ENCODE measurements at places on chromosomes 5 and 9. TPM values are rescaled to one million over a fixed set of nuclear protein-coding genes. Genes with fewer than 3 reads are reported as not detected.

- DNase-seq = no peak
- H3K27ac ChIP-seq = no peak overlapping the region
- H3K36me3 ChIP-seq = no peaks in the 10 kb centered on the region
- H3K27me3 ChIP-seq = no peaks in the 10 kb centered on the region
- H3K4me1 ChIP-seq = no peaks in the 10 kb centered on the region
These were observed 35.8 kb downstream of the UBE2QL1 start for GRCh38 chr5:6484446-6484845.

DNA sequence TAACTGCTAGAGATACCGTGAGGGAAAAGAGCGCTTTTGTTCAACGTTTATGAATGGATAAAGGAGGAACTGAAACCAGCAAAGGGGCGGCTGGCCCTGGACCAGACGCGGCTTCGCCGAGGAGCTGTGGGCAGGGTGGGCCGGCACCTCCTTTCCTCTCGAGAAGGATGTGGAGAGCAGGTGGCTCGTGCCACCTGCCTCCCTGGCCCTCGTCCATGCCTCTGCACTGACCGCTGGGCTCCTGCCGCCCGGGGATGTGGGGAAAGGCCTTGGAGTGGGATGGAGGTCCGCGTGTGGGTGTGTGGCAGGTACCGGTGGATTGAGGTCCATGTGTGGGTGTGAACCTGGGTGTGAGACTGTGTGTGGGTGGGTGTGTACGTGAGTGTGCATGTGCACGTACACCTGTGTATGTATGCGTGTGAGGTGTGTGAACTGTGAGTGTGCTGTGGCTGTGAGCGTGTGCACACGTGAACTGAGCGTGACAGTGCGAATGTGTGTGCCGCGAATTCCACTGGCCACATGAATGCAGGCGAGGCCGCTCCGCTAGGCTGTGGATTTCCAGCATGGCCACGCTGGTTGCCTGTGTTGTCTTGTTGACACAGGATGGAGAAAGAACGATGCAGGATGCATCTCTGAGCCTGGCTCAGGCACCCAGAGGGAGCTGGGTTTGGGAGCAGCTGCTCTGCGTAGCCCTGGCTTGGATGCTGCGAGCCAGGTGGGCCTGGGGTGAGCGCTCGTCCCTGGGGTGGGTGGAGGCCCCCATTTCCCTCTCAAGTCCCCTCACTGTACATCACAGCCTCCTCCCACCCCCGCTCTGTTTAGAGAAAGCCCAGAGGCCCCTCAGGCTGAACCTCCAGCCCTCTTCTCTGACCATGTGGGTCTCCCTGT lies 4.4 kb upstream of the CEP72 start:
- no peak overlapping the region for H3K4me3 ChIP-seq
- peaks cover 10% of the 10 kb centered on the region for H3K4me1 ChIP-seq
- H3K27me3 ChIP-seq = no peaks in the 10 kb centered on the region
- DNase-seq = no peak

GRCh38 chr9:125758986-125759763 lies 12.0 kb downstream of the PBX3 start:
- peak overlapping the region; percentile 4 for H3K27ac ChIP-seq
- peaks cover 10% of the 10 kb centered on the region for H3K4me1 ChIP-seq
- H3K4me3 ChIP-seq = peak overlapping the region; percentile 49
- H3K36me3 ChIP-seq = no peaks in the 10 kb centered on the region
- DNase-seq = no peak

- no peak for DNase-seq
- H3K27me3 ChIP-seq = no peaks in the 10 kb centered on the region
- H3K4me1 ChIP-seq = no peaks in the 10 kb centered on the region
- H3K27ac ChIP-seq = no peak overlapping the region
These were observed 35.1 kb downstream of the SH3GLB2 start for GRCh38 chr9:128992995-128993394.

DNA sequence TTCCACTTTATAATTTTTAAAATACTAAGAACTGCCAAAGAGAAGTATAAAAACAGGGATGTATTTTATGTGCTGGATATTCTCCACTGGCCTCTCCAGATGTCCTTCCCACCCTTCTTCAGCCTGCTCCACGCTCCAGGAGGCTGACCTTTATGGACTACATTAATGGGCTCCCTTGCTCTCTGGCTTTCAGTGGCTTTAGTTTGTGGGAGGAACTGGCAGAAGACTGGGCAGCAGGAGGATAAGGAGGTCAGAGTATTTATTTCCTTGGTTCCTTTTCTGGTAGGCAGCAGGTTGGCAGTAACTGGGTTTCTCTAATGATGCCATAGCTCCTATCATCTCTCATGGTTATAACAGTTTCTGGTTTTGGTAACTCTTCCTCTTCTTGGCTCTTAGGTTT lies 133.9 kb downstream of the PAM start:
- peaks cover 1% of the 10 kb centered on the region for H3K36me3 ChIP-seq
- H3K27me3 ChIP-seq = no peaks in the 10 kb centered on the region
- no peaks in the 10 kb centered on the region for H3K4me1 ChIP-seq

DNA sequence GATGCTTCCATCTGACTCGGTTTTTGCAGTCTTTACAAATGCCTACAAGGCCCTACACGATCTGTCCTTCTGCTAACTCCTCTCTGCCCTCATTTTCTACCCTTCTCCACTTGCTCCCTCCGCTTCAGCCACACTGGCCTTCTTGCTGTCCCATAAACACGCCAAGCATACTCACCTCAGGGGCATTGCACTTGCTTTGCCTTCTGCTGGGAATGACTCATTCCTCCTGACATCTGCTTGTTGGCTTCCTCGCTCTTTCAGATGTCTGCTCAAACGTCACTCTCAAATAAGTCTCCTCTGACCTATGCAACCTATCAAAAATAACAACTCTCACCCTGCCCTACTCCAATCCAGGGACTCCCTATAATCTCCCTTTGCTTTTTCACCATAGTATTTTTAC lies 28.2 kb downstream of the CDC25C start:
- H3K27ac ChIP-seq = no peak overlapping the region
- DNase-seq = no peak
- no peaks in the 10 kb centered on the region for H3K36me3 ChIP-seq
- H3K4me3 ChIP-seq = no peak overlapping the region
- no peaks in the 10 kb centered on the region for H3K4me1 ChIP-seq
- H3K27me3 ChIP-seq = no peaks in the 10 kb centered on the region

DNA sequence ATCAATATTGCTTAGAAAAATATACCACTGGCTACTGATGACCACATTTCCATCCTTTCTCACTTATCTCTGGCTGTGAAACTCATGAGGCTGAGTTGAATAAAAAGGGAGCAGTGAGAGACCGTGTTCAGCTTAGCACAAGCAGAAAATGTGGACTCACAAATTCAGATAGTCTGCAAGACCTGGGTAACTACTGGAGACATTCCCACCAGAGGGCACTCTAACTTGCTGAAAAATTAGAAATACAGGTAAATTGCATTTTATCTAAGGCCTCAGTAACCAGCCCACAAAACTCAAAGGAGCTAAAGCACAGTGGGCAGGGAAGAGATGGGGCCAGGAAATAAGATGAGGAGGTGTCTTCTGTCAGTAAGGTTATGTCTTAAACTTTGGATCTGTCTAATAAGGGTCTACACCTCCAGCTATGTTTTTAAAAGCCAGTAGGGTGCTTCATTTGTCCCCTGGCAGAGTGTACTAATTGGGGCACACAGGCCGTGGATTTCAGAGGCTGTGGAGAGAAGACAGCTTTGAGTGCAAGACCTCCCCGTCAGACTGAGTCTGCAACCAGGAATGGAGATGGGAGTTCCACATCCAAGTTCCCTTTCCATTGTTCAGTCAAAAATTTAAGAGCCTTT lies 8.7 kb upstream of the NDUFB6 start:
- no peaks in the 10 kb centered on the region for H3K27me3 ChIP-seq
- peaks cover 4% of the 10 kb centered on the region for H3K4me1 ChIP-seq
- H3K27ac ChIP-seq = no peak overlapping the region
- no peak overlapping the region for H3K4me3 ChIP-seq

DNA sequence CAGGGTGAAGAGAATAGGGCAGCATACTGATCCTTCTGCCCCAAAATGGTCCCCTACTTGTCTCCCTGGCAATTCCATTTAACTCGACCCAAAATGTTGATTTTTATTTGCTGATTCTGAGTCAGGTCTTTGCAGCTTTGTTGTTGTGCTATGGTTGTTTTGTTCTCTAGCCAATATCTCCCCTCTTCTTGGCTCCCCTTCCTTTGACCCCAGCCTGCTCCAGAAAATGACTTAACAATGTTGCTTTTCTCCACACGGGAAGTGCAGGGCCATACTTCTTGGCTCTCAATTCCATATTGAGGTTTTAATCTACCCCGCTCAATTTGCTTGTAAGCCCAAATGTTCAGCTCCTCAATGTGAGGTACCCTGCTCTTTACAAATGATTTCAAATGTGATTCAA lies 330.0 kb downstream of the RASEF start:
- DNase-seq = no peak
- H3K4me3 ChIP-seq = no peak overlapping the region
- H3K36me3 ChIP-seq = no peaks in the 10 kb centered on the region
- no peaks in the 10 kb centered on the region for H3K27me3 ChIP-seq

DNA sequence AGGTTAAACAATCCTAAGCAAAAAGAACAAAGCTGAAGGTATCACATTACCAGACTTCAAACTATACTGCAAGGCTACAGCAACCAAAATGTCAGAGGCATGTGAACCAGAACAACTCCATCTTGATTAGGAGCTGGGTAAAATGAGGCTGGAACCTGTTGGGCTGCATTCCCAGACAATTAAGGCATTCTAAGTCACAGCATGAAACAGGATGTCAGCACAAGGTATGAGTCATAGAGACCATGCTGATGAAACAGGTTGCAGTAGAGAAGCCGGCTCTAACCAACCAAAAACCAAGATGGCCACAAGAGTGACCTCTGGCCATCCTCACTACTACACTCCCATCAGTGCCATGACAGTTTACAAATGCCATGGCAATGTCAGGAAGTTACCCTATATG lies 252.0 kb downstream of the RASEF start:
- no peak overlapping the region for H3K27ac ChIP-seq
- no peaks in the 10 kb centered on the region for H3K4me1 ChIP-seq
- DNase-seq = no peak
- no peaks in the 10 kb centered on the region for H3K27me3 ChIP-seq

DNA sequence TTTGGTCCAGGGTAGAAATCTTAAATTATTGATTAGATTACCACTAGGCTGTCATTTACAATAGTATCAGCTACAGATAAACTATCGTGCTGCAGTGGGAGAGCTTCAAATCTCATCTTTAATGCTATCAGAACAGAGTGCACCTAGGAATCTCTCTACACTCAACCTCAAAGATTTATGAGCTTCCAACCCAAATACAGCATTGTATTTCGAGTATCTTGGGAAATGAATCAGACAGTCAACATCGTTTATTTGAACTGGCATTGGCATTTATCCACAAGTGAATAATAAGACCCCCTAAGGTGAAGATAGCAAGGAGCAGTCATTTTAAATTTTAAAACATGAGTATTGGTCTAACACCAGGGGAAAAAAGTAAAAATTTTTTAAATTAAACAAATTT lies 1203.2 kb downstream of the CDH12 start:
- no peaks in the 10 kb centered on the region for H3K36me3 ChIP-seq
- H3K4me3 ChIP-seq = no peak overlapping the region
- no peak for DNase-seq
- H3K27ac ChIP-seq = no peak overlapping the region
- H3K4me1 ChIP-seq = no peaks in the 10 kb centered on the region
- no peaks in the 10 kb centered on the region for H3K27me3 ChIP-seq

DNA sequence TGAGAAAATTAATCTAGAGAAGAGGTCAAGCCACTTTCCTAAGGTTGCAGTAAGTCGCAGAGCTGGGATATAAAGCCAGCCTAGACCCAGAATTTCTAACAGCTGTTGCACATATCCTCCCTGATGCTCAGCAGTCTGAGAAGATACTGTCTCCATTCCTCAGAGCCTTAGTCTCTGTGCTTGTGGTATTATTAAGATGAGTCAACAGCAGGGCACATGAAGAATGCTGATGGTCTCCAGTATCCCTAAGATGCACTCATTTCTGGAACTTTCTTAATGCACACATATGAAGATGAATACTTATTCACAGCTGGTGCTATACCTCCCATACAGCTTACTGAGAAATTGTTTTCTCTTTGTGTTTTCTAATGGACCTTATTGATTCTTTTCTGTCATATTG lies 32.5 kb downstream of the SGCD start:
- H3K27ac ChIP-seq = no peak overlapping the region
- no peak overlapping the region for H3K4me3 ChIP-seq
- H3K27me3 ChIP-seq = no peaks in the 10 kb centered on the region
- H3K36me3 ChIP-seq = no peaks in the 10 kb centered on the region
- no peaks in the 10 kb centered on the region for H3K4me1 ChIP-seq

DNA sequence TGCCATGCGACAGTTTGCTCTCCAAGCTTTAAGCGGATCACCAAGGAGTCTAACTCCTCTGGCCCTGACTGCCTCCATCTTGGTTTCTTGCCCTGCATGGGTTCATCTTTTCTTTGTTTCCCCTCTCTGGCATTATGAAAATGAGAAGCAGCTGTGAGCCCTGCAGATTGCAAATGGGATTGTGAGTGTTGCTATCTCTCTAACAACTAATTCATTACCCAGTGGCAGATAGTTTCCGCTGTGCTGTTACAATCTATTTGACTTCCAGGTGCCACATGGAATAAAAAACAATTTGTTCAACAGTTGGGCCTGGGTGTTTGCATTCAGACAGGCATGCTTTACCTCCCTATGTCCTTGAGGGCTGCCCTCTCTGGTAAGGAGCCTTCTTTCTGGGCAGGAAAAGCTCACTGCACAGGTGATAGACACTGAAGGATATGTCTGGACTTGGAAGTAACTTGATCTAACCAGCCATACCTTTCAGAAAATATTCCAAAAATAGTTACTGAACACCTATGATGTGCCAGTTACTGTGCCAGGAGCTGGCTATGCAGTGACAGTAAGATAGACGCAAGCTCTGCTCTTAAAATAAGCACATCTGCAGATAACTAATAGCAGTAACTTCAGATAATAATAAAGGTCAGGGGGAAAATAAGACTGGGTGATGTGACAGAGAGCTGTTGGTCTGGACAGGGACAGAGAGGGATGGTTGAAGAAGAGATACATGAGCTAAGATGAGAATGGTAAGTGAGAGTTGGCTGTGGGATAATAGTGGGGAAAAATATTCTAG lies 40.1 kb downstream of the GRIA1 start:
- H3K36me3 ChIP-seq = no peaks in the 10 kb centered on the region
- H3K4me1 ChIP-seq = no peaks in the 10 kb centered on the region
- DNase-seq = no peak
- H3K27me3 ChIP-seq = no peaks in the 10 kb centered on the region
- H3K4me3 ChIP-seq = no peak overlapping the region

DNA sequence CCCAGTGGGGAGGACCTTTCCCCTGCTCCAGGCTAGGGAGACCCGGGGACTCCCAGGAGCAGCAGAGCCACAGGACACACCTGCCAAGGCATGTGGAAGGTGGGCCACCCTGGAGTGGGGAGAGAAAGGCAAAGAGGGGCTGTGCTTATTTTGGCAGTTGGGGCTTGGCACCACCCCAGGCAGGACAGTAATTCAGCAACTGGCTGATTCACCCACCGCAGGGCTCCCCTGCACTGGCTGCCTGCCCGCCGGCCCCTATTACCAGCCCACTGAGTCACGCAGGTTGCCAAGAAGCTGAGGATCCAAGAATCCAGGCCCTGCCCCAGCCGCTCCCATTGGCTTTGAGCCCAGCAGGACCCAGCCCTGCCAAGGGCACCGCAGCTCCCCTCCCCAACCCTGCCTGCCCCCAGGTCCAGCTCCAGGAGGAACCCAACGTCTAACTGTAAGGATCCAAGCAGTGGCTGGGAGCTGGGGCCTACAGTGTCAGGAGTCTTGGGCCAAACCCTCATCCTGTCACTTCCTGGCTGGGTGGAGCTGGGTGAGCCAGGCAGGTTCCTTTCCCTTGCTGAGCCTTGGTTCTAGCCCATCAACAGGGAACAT lies 14.2 kb upstream of the RALGDS start:
- H3K27ac ChIP-seq = peak overlapping the region; percentile 86
- peaks cover 7% of the 10 kb centered on the region for H3K4me1 ChIP-seq
- DNase-seq = no peak
- H3K36me3 ChIP-seq = no peaks in the 10 kb centered on the region
- H3K4me3 ChIP-seq = no peak overlapping the region

The PCDHA1 gene
- total RNA-seq = not detected

The RASEF gene
- 1.5 TPM for total RNA-seq

The AFAP1L1 gene
- 11.6 TPM for total RNA-seq

The S1PR3 gene
- 2.9 TPM for total RNA-seq

The SLC6A19 gene
- total RNA-seq = 4.9 TPM

All from liver (tissue), 10 donors.